ENCODE measurements at places on chromosomes 5 and 9.

GRCh38 chr5:16866795-16867576, 69.1 kb downstream of the MYO10 start:
- no peak for DNase-seq

DNA sequence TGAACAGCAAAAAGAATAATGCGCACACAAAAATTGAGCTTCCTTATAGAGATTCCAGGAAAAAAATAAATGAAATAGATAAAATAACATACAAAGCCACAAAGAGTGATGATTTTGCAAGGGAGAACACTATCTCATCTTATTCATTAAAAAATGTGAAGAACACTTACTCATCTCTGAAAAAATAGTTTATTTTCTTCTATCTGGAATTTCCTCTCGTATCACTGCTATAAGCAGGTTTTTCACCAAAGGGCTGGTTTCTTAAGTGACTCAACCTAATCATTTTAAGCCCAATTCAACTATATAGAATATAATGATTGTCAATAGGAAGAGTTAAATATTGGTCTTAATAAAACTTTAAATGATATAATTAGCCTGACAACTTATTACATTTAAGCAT, 504.9 kb downstream of the NR2F1-AS1 start:
- DNase-seq = no peak

DNA sequence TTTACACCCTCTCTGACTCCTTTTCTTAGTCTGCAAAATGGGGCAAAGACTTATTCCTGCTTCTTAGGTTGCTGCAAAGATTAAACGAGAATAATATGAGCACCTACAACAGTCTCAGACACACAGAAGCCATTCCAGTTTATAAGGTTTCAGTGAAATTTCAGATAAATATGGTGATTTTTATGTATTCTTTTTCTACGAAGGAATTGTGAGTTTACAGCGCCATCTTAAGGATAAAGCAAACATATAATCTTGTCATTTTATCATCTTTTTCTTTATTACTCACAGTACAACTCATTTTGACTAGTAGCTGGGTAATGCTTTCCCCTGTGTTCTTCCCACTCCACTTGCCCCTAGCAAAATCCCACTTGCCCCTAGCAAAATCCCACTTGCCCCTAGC, 29.2 kb upstream of the SMC5 start:
- no peak for DNase-seq

GRCh38 chr9:108703429-108703828, 152.4 kb downstream of the ACTL7B start:
- DNase-seq = no peak

- no peak for DNase-seq
Measured at GRCh38 chr9:113431191-113431590, 20.6 kb downstream of the C9orf43 start.

DNA sequence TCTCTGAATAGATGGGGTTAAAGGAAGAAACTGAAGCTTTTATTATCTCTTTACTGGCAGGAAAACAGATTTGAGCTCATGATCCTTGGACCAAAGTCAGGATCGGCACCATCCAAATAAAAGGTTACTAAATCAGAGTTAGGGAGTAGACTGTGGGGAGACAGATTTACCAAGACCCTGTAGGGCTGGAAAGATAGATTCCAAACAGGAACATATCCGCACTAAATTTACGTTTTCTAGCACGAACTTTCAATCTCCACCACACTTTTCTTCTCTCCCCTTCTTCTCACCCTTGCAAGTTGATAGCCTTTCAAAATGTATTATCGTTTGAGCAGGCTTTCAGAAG, 120.0 kb upstream of the HMHB1 start:
- DNase-seq = no peak

GRCh38 chr5:125227333-125228095, 481.1 kb upstream of the ZNF608 start:
- DNase-seq = no peak

DNA sequence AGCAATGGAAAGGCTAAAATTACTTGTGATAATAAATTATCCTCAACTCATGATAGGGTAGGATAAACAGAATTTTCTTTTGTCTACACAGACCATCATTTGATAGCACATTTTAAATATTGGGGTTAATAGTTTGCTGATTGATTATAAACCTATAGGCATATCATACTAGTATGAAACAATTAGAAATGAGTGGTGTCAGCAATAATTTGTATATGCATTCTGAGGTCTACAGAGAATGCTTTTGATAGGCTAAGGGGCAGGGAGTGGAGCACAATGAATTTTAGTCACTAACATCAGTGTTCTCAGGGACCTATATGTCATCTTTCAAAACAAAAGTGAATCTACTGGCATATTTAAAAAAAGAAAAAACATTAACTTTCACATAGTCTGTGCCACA, 27.8 kb upstream of the NADK2 start:
- no peak for DNase-seq

- DNase-seq = no peak
Measured at GRCh38 chr5:37717613-37718431, 122.0 kb downstream of the GDNF start.

GRCh38 chr9:108681851-108682590, 173.8 kb downstream of the ACTL7B start:
- no peak for DNase-seq

GRCh38 chr5:150751096-150751891, 7.5 kb downstream of the DCTN4 start:
- no peak for DNase-seq
